Stimulated activated CD4-positive, alpha-beta T cell treated with anti-CD3 and anti-CD28 coated beads, Interleukin-12 subunit alpha, Interleukin-12 subunit beta, amount 100 ng/mL, for 48 hours (primary cell): ENCODE measurements at places on chromosomes 3 and 15.

DNA sequence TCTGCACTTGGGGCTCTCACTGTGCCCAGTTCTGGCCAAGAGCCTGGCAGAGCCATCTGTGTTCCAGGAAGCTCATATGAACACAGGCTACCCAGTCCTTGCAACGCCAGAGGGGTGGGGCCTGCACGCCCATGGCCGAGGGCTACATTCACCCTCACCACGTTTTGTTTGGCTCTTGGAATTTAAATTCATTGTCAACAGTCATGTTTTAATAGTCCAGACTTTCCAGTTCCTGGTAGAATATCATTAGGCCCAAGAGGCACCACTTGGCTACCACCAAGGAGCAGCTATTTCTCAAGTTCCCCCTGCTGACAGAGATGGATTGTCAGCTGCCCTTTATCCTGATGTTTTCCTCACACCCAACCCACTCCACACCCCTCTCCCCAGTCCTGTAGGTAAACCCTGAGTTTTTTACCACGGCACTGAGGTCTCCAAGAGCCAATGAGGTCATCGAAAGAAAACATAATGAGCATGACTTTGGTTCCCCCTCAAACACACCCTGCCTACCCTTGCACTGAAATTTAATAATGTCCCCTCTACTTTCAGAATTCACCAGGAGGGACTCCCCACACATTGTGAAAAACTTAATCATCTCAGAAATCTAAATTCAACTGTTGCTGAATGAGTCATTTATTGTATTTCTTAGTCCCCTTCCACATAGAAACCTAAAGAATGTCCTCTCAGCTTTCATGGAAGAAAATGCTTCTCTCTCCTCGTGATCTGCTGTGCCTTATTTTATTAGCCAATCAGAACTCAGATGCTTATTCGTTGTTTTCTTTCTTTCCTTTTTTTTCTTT lies 125.1 kb downstream of the SHQ1 start:
- DNase-seq, result no peak

GRCh38 chr15:74167891-74168331 lies 5.6 kb upstream of the ISLR start:
- DNase-seq, result no peak

GRCh38 chr15:89165677-89166076 lies 55.7 kb downstream of the RLBP1 start:
- DNase-seq, result no peak

DNA sequence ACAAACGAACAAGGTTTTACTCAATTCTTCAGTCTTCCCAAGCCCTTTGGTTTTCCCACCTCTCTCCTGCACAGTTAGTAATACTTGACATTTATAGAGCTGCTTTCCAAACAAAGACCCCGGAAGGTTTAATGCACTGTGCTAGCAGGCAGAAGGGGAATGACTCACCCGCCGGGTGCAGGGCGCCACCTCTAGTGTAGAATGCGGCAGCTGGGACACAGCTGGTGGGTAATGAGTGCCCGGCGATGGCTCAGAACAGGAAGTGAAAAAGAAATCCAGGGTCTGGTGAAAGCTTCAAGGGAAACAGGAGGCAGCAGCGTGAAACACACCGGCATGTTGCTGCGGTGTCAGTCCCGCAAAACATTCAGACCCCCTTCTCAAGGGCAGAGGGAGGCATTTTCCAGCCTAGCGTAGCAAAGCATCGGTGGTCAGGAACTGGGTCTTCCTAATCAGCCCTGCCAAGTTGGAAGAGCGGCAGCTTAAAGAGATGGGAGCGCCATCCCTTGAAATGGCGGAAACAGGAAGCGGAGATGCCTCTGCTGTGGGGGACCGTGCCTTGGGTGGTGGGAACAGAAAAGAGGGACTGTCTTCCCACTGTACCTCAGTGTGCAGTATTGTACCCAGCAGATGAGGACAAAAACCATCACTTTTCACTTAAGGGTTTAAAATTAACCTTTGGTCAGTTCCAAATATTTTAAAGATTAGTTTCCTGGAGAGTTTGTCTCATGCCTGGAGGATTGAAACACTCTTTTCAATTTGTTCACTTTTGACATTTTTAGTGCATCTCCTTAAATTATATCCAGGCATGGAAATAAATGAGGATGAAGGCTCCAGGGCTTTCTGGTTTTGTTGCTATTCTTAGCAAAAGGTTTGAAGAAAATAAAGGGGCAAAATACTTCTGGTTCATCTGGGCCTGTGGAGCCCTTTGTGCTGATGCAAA lies 160.7 kb upstream of the MCTP2 start:
- DNase-seq, result no peak

- no peak for DNase-seq
Measured at GRCh38 chr3:131608296-131608695, 105.5 kb upstream of the MRPL3 start.

- peak; percentile 15 for DNase-seq
Measured at GRCh38 chr3:69890084-69890483, 109.4 kb upstream of the SAMMSON start.

DNA sequence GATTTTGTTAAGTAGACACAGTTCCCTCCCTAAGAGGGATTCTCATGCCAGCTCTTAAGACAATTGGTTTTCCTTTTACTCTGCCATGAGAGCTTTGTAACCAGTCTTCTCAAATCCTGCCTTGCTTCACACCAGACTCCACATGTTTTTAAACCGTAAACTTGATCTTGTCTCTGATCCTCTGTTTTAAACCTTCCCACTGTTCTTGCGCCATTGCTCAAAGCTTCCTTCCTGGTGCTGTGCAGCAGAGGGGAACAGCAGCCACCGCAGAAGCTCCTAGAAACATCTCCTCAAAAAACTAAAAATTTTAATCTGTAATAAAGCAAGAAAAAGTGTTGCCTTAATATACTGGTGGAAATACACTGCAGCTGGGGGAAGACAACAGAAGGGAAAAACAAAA lies 154.5 kb upstream of the SATB1 start:
- no peak for DNase-seq

DNA sequence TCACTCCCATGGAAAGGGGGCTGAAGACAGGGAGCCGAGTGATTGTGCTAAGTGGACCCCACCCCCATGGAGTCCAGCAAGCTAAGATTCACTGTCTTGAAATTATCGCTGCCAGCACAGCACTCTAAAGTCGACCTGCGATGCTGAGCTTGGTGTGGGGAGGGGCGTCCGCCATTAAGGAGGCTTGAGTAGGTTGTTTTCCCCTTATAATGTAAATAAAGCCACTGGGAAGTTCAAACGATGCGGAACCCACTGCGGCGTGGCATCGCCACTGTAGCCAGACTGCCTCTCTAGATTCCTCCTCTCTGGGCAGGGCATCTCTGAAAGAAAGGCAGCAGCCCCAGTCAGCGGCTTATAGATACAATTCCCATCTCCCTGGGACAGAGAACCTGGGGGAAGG lies 10.9 kb upstream of the SRGAP3 start:
- DNase-seq, result no peak

DNA sequence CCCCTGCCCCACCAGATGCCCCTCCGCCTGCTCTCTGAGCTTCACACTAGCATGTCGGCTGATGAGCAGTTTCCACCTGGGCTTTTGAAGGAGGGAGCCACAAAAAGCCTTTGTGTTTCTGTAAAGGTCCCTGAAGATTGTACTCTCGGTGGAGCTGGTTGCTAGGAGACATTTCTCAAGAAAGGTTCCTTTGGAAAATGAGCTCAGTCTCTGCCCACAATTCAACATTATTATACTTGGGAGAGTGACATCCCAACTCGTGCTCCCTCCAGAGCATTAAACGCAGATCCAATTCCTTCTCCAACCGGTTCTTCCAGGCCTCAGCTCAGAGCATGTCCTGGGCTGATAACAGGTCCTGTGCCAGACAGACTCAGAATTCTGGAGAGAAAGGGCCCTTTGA lies 26.8 kb upstream of the FAM107A start:
- DNase-seq, result no peak

DNA sequence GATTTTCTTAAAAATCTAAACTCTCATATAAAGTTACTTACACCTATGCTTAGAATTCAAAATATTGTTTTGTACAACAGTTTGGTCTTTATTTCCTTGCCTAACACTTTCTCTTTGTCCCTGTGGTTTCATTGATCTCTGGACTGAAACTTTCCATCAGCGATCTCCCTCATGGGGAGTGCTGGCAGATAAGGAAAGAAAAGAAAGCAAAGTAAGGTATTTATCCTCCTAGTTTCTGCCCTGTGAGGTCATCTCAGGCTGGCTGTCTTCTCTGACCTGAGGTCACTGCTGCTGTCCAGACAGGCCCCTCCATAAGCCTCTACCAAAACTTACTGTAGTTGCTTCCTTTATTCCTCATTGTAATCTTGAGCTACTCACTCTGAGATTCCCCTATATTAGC lies 57.9 kb upstream of the EPHA6 start:
- DNase-seq, result no peak

DNA sequence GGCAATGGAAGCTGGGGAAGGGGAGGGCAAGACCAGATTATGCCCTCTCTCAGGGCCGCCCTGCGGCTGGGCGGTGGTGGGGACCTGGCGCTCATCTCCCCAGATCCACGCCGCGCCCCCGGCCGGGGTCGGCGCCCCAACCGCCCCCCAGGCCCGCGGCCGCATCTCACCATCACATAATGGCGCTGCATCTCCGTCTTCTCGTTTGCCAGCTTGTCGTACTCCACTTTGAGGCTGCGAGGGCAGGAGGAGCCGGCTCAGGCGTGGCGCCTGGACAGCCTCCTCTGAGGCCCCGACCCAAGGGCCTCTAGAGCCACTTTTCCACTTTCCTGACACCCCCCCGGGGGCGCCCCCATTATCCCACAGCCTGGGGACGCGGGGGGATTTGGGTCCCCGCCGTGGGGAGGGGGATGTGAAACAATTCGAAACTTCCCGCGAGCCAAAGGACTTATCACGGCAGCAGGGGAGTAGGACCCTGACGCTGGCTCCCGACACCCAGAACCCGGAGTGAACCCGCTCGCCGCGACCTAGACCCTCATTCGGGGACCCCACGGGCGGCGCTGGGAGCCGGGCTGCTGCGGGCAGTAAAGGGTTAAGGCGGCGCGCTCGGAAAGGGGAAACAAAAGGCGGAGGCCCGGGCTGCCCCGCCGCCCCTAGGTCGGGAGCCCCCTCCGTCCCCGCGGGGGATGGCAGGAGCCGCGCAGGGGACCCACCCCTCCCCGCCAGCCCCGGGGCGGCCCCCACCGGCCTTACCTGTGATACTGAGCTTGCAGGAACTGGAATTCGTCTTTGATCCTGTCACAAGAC lies 2.1 kb downstream of the TLE3 start:
- no peak for DNase-seq
